Naive thymus-derived CD8-positive, alpha-beta T cell (primary cell): ENCODE measurements at places on chromosomes 3 and 15. TPM values are rescaled to one million over a fixed set of nuclear protein-coding genes. Genes with fewer than 3 reads are reported as not detected.

EFCC1 gene
- total RNA-seq: 0.52 TPM

SAMD7 gene
- not detected for total RNA-seq

OR5K2 gene
- total RNA-seq: not detected

GHSR gene
- not detected for total RNA-seq

TLR9 gene
- total RNA-seq: 2.4 TPM

NR2E3 gene
- total RNA-seq: not detected

ZBED2 gene
- total RNA-seq: not detected

CPLX3 gene
- 0.39 TPM for total RNA-seq

LMLN gene
- 11.0 TPM for total RNA-seq

RHCG gene
- not detected for total RNA-seq

TPRG1 gene
- 5.3 TPM for total RNA-seq

RGMA gene
- total RNA-seq: not detected

CPN2 gene
- not detected for total RNA-seq

TEX55 gene
- not detected for total RNA-seq

SLC12A8 gene
- total RNA-seq: 0.19 TPM

CCDC13 gene
- total RNA-seq: 0.73 TPM

DYNC1LI1 gene
- 32.4 TPM for total RNA-seq

TMEM108 gene
- total RNA-seq: not detected

MYZAP gene
- total RNA-seq: not detected

GTPBP8 gene
- total RNA-seq: 29.3 TPM

HIGD2B gene
- not detected for total RNA-seq

AGTR1 gene
- not detected for total RNA-seq
